ENCODE measurements at places on chromosomes 3 and 15.

DNA sequence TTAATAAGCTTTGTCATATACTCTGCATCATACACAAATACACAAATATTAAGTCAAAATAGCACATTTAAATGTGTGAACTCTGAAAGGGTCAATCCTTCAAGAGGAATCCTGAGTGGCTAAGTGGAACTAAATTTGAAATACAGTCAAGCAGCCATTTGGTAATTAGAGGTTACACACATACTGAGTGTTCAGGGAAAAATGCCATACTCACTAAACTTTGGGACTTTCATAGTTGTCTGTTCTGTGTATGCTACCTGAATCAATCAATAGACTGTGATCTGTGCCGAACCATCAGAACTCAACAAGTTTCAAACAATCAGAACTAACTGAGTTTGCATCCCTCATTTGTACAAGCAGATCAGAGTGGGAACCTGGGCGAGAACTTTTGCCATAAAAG lies 15.3 kb downstream of the ANKRD28 start:
- DNase-seq = no peak

DNA sequence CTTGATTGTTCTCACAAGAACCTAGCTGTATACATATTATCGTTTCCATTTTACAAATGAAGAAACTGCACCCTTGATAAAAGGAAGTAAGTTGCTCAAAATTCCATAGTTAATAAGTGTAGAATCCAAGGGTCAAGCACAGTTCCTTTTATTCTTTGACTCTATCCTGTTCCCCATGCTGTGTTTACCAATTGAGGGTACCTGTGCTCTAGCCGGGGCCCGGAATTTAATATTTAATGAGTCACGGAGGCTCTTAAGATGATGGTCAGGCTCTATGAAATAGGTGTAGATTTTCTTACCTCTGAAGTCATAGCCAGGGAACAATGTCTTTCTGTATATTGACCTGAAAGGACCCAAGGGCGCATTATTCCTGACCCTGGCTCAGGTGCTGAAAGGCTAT lies 65.2 kb downstream of the LPP start:
- no peak for DNase-seq

DNA sequence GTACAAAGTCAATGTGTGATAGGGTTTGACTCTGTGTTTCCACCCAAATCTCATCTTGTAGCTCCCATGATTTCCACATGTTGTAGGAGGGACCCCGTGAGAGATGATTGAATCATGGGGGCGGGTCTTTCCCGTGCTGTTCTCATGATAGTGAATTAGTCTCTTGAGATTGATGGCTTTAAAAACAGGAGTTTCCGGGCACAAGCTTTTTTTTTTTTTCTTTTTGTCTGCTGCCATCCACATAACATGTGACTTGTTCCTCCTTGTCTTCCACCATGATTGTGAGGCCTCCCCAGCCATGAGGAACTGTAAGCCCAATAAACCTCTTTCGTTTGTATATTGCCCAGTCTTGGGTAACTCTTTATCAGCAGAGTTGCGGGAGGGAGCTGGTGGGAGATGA lies 259.6 kb downstream of the TUSC7 start:
- DNase-seq = no peak

GRCh38 chr15:66251790-66252684 lies 1.5 kb downstream of the MEGF11 start:
- peak; percentile 37 for DNase-seq

DNA sequence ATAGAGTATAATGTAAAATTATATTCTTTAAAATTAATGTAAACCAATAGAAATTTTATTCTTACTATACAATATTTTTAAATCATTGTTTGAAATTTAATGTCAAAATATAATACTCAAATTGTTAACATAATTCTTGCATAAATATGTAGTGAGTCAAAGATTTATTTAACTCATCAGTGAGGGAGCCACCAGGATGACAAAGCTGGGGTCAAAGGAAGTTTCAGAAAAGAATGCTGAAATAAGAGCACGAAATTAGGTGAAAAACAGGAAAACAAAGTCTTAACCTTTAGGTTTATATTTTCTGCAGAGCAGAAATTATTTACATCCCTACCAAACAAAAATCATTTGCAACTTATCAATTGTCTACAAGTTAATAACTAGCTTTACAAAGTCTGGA lies 74.1 kb downstream of the DIPK2A start:
- DNase-seq = no peak

All from astrocyte of the spinal cord (primary cell).